NCI-H1930 (cell line): ENCODE measurements at places on chromosomes 3 and 15.

DNA sequence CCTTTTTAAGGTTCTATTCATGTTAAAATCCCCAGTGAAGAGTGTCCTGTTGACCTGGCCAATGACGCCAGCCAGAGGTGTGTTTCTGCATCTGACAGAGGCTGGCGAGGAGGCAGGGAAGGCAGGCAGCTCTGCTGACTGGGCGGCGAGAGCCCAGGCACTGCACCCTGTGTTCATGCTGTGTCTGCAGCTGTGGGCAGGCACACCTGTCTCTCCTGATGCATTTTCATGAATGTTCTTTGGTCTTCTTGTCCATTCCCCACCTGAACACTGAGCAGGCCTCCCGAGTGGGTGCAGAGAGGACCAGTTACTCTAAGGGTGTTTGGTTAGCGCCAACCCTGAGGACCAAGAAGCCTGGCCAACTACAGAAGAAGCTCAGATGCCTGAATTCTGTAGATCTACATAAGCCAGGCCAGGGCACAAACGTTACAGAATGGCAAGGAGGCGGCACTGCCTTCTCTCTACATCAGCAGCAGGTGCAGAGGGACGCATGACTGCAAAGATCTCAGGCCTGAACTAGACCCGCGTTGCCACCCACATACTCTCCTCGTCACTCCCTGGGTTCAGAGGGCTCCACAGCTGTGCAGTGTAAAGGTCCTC is 233.7 kb downstream of the OCA2 start:
- DNase-seq, result no peak

DNA sequence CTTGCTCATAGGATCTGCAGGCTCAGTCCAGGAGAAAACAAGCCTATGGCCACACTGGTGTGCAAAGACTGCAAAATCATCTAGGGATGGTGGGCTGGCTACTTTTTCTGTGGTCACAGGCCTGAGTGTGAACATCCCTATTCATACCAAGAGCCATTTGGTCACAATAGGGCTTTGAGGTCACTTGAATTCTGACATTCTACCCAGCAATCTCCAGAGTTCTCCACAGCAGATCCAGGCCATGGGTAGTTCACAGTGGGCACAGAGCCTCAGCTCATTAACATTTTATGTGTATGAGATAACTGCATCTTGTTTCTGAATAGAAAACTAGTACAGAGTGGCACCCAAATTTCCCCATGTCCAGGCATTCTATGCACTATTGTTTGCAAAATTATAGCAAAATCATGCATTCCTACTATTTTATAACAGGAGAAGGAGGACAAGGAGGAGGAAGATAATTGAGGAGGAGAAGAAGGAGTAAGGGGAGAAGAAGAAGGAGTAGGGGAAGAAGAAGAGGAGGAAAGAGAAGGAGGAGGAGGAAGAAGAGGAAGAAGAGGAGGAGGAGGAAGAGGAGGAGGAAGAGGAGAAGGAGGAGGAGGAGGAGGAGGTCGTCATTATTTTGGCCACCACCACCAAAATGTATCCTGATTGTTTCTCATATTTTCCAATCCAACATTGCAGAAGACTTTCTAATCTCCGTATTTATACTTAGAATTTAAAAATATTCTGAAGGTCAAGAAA is 129.0 kb downstream of the SEMA6D start:
- DNase-seq, result no peak

DNA sequence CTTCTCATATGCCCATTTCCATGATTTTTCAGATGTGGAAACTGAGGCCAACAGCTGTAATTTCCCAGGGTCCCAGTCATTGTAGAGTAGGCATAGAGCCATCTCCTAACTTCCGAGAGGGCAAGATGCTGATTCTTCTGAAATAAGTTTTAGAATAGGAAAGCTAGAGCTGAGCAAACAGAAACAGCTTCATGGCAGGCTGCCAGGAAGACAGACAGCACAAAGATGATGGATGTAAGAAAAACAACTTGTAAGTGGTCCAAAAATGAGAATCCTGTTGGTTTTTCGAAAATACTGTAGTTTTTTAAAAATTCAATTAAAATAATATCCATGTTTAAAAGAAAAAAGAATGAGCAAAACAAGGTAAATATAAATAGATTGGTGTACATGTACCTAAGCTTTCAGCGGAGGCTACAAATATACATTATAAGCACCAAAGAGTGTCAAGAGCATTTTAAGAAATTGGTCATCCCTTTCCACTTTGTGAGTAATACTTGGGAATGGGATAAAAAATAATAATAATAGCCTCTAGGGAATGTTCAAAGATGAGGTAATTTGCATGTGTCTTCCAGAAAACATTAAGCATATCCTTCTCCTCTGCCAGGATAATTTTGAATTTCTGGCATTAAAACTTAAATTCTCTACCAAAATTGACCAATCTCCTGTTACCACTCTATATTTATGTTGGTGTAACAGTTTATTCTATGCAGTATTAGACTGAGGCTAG is 406.6 kb downstream of the MECOM start:
- DNase-seq, result no peak

- DNase-seq, result no peak
Measured at GRCh38 chr15:60423537-60423936, 25.8 kb upstream of the ANXA2 start.

- no peak for DNase-seq
Measured at GRCh38 chr3:127688022-127688415, 15.3 kb downstream of the ABTB1 start.

DNA sequence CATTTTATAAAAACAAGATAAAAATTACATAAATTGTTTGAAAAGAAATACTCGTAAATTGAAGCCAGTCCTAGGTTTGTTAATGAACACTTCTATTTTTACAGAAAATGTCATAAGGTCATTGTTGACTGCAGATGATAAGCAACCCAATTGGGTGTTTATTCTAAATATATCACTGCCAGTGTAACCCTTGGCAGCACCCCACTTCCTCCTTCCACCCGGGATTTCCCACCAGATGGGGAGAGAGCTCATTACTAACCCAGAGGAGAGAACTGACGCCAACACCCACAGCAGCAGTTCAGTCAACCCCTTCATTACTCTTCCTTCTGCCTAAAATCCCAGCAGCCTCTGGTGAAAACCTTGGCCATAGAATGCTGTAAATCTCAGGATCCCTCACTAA is 307.6 kb downstream of the GAP43 start:
- DNase-seq, result no peak

DNA sequence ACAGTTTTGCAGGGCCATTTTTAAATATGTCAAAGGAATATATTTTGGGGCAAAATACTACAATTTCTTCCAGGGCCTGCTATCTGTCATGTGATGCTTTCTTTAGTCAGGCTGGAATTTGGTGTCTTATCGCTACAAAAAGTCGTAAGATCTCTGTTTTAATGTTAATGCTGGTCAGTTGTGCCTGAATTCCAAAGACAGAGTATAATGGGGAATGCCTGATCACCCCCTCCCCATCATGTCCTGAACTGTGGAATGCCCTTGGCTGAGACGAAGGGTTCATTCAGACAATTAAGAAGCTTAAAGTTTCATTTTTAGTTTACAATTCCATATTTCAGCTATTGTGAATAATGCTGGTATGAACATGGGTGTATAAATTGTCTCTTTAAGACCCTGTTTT is 203.0 kb downstream of the TBC1D5 start:
- no peak for DNase-seq

DNA sequence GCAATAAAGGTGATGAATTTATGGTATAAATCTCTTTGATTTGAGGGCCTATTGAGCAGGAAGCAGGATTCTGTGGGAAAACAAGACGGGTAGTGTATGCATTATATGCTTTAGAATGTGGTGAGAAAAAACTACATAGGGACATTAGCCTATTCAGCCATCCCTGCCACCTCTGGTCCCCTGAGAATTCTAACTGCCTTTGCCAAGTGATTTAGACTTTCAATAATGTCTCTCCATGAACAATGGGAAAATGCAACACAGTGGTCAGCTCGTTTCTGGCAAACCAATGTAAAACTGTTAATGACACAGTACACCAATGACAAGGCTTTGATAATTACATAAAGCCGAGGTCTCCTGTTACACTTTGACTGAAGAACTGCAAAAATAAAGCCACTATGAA is 314.7 kb upstream of the CNTN4 start:
- peak; percentile 58 for DNase-seq

GRCh38 chr3:2810723-2811122 is 299.5 kb downstream of the IL5RA start:
- DNase-seq, result no peak
